ENCODE measurements at places on chromosomes 7 and 10.

DNA sequence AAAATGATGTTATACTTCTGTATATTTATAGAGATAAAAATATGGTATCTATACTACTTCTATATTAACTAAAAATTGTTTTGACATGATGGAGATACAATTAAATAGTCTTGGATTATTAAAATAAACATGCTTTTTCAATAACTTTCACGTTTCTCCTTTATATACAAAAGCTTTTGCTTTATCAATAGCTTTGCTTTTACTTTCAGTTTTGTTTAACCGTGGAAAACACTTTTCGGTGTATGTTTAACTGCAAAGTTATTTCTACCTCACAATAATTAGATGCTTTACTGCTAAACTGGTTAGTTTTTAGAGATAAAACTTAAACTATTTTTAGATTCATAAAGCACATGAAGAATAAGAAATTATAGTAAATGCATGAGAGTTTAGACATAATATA, 432.1 kb upstream of the PCDH15 start:
- no peak for DNase-seq

GRCh38 chr10:93073539-93074146, at the start of gene CYP26A1:
TSS of gene CYP26A1 (plus strand) at chr10:93073893. CDS start at chr10:93073935, 42 bp downstream.
- DNase-seq = no peak

GRCh38 chr10:29663718-29664117, 28.9 kb upstream of the SVIL start:
- no peak for DNase-seq

DNA sequence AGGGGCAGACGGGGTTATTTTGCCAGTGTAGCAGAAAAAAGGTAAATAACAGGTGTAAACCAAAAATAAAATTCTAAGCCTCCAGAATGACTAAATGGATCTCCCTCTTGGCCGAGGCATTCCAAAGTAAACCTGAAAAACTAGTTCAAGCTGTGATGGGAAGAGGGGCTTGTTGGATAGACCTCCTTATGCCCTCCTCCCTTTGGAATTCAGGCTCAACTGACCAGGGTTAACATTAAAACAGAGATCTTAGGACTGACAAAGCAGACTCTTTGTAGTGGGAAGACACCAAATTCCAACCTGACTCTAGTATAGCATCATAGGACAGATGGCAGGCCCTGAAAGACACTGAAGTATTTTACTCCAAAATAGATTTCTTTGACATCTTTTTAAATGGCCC, 113.8 kb upstream of the ITGB1 start:
- no peak for DNase-seq

DNA sequence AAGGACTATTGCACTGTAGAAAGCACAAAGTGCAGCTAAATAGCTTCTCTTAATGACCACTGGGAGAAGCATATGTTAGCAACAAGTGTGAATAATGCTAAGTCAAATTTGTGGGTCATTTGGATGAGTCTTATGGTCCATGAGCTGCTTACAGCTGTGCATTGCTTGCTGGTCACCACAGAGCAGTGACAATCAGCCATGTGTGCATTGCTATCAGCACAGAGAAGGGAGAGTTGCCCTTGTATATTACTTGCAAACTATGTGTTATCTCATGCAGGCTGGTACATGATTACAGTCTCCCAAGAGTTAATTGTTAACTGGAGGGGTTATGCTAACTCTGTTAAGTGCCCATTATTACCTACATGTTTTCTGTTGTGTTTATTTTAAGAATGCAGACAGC, 25.7 kb downstream of the MRPS33 start:
- DNase-seq = no peak
